ENCODE measurements at places on chromosomes 13 and 19.

DNA sequence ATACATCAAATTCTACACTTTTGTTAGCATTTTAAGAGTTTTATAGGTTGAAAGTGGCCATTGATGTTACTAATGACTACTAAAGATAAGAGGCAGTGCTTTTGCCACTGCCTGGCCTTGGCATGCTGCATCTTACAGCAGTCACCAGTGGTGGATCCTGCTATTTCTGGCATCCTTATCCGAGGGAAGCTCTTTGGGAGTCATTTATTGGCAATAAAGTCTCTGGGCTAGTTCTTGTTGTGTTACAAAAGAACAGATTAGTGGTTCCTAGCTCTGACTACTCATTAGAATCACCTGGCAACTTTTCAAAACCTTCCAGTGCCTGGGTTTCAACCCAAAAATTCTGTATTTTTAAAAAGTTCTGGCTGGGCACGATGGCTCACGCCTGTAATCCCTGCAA, 94.5 kb downstream of the ZMYM2 start:
- DNase-seq = no peak

DNA sequence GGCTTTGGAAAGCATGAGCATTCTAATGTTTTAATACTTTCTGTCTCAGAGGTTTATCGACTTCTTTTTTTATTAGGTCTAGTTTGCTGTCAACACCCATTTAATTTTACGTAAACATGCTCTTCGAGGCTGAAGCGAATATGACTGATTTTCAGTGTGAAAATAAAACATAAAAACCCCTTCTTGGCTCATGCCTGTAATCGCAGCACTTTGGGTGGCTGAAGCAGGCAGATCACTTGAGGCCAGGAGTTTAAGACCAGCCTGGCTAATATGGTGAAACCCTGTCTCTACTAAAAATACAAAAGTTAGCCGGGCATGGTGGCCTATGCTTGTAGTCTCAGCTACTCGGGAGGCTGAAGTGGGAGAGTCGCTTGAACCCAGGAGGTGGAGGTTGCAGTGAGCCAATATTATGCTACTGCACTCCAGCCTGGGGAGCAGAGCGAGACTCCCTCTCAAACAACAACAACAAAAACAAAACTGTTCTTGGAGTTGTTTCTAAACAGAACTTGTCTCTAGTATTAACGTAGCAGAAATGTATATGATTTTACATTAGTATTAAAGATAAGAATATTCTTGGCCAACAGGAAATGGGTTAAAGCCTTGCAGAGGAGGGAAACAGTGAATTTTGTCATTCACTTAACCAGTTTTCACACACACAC, 7.1 kb upstream of the IGFL3 start:
- no peak for DNase-seq

GRCh38 chr13:113152691-113152983, 5.8 kb upstream of the PROZ start:
- no peak for DNase-seq

- no peak for DNase-seq
Observed at GRCh38 chr13:44191504-44192171, 182.0 kb upstream of the SERP2 start.

All from right lobe of liver (tissue), 6 donors.